ENCODE measurements at places on chromosomes 3 and 15.
A peak's percentile ranks its signal among the peaks of the same experiment; 100 is the strongest.

- DNase-seq, result no peak
Observed at GRCh38 chr3:168457954-168458539, 362.3 kb upstream of the GOLIM4 start.

GRCh38 chr3:73144276-73144675 lies 82.8 kb downstream of the EBLN2 start:
- DNase-seq, result no peak

DNA sequence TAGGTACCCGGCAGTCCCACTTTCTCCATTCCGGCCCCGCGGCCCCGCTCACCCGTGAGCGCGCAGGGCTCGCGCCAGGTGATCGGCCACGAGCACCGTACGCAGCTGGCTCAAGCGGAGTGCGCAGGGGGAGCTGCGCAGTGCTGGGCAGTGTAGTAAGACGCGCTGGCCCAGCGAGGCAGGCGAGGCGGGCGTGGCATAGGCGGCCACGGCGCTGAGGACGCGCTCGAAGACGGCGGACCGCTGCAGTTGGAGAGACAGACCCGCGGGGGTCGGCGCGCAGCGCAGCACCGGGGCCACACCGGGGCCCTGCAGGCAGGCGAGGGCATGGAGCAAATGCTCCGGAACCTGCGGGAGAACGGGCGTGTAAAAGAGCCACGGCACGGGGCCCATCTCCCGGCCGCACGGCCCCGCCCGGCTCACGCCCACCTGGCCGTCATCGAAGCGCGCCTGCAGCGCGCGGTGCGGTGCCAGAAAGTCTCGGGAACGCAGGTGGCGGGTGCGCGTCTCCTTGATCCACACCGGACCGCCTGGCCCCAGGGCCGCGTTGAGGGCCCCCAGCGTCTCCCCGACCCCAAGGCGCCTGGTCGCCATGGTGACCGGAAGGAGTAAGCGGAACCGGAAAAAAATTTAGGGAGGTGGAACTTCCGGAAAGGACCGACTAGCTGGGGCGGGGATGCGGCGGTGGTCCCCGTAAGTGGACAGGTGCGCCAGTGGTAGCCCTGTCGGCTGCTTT lies at the start of gene DALRD3:
DALRD3 (minus strand) TSS at position 610 of the 736 bp plus-strand sequence; CDS start at position 594, 16 bp downstream.
- peak; percentile 47 for DNase-seq

GRCh38 chr3:17430582-17430981 lies 311.8 kb downstream of the TBC1D5 start:
- no peak for DNase-seq

All from omental fat pad (tissue), 4 donors.